ENCODE measurements at places on chromosomes 1 and 21. TPM values are rescaled to one million over a fixed set of nuclear protein-coding genes. Genes with fewer than 3 reads are reported as not detected.

Gene PEAR1
- total RNA-seq, result 17.3 TPM

Gene TP73
- total RNA-seq, result not detected

Gene AMY1B
- not detected for total RNA-seq

Gene AK5
- not detected for total RNA-seq

Gene C1orf94
- total RNA-seq, result not detected

Gene AVPR1B
- total RNA-seq, result 0.47 TPM

DNA sequence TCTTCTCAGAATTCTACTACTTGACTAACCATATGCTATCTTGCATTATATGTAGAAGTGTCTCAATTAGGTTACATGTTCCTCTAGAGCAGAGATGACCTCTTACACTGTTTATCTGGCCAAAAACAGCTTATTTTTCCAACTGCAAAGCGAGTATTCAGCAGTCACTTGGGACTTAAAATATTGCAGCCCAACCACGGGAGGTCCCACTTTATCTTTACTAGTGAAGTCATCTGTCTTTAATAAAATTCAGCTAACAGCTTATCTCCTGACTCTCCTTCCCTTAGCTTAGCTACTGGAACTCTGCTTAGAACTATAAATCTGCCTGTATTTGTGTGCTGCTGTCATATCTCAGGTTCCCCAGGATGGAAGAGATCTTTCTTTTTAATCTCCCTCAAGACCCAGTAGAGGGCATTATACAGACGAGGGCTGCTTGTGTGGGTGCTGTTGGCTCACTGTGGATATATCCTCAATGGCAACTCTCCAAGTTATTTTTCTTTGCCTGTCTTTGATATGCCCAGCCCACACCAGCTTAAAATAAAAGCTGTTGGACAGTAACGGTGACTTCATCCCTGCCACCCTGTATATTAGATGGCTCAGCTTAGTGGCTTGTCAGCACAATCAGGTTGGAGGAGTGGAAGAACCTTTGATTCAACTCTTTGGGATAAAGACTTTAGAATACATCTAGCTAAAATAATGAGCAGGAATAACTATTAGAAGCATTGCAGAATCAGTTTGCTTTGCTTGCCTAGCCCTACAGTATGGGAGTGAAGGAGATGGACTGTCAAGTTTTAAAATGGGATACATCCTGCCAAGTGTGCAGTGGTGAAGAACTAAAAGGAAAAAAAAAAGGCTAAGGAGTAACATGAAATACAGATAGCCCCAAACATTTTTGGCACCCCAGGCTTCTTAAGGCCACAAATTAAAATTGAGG lies 9.6 kb downstream of the ENSA start:
- H3K36me3 ChIP-seq, result peaks cover under 1% of the 10 kb centered on the region
- H3K4me1 ChIP-seq, result peaks cover 47% of the 10 kb centered on the region
- no peak overlapping the region for H3K4me3 ChIP-seq
- peak overlapping the region; percentile 21 for H3K27ac ChIP-seq
- no peak for DNase-seq
- H3K27me3 ChIP-seq, result no peaks in the 10 kb centered on the region

- H3K27me3 ChIP-seq, result no peaks in the 10 kb centered on the region
- DNase-seq, result no peak
- H3K27ac ChIP-seq, result no peak overlapping the region
- no peaks in the 10 kb centered on the region for H3K4me1 ChIP-seq
- no peak overlapping the region for H3K4me3 ChIP-seq
Measured at GRCh38 chr1:30319765-30320580, 403.4 kb downstream of the MATN1 start.

DNA sequence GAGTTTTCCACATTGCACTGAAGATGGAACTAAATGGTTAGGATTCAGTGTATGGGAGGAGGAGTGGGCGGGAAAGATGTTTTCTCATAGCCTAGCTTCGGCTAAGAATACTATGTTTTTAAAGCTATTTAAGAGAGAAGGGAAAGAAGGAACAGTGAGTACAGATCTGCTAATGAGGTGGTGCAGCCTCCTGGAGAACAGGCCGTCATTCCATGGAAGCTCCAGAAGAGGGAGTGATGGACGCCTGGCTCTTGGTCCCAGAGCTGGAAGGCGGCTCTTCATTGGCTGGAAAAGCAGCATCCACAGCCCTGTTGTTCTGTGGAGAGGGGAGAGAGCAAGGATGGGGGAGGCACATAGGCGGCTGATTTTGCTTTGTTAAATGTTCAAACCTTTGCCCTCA lies 6.9 kb downstream of the CAMK1G start:
- DNase-seq, result no peak
- H3K4me1 ChIP-seq, result no peaks in the 10 kb centered on the region
- H3K4me3 ChIP-seq, result no peak overlapping the region

GRCh38 chr1:95140791-95141190 lies 23.6 kb downstream of the TLCD4 start:
- H3K4me1 ChIP-seq, result no peaks in the 10 kb centered on the region
- no peak overlapping the region for H3K4me3 ChIP-seq
- no peak overlapping the region for H3K27ac ChIP-seq
- no peaks in the 10 kb centered on the region for H3K36me3 ChIP-seq
- no peak for DNase-seq

DNA sequence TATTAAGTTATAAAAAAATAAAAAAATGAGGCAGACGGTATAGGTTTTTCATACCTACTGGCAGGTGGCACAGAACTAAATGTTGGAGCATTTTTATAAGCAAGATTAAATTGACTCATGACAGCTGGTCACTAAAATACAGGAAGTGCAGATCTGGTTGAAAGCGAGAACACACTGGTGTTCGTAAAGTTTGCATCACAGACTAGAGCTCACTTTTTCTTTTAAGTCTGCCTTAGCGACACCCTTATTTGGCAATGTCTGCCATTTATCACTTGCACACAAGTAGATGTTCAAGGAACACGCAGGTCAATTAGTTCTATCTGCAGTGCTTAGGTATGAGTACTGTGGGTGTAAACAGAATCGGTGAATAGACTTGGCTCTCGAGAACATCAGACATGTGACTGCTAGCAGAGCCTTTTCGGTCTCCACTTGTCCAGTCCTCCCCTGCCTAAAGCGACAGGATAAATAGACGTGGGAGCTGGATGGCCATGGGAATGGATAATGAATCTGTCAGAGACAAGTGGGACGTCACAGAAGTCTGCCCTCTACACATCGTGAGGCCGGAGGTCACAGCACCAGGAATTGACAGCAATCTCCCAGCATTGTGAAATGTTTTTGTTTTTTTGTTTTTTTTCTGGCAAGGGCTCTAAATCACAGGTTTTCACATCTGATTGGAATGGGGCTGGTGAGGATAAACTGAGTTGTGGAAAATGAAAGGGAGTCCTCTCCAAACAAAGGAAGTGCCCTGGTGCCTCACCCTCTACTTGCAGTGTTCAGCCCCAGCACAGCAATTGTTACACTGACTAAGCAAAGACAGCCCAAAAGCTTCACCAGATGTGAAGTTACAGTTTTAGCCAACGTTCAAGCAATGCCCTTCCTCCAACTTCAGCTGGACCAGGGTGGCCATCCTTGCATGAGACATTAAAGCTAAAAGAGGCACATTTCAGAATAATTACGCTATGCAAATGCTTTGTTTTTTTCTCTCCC lies 248.9 kb downstream of the NTNG1 start:
- no peaks in the 10 kb centered on the region for H3K27me3 ChIP-seq
- H3K4me3 ChIP-seq, result no peak overlapping the region
- no peak for DNase-seq
- H3K27ac ChIP-seq, result no peak overlapping the region

- no peaks in the 10 kb centered on the region for H3K27me3 ChIP-seq
- peak overlapping the region; percentile 96 for H3K4me3 ChIP-seq
- DNase-seq, result no peak
- H3K27ac ChIP-seq, result peak overlapping the region; percentile 94
Measured at GRCh38 chr1:183636334-183636682, 725 bp upstream of the ARPC5 start.

DNA sequence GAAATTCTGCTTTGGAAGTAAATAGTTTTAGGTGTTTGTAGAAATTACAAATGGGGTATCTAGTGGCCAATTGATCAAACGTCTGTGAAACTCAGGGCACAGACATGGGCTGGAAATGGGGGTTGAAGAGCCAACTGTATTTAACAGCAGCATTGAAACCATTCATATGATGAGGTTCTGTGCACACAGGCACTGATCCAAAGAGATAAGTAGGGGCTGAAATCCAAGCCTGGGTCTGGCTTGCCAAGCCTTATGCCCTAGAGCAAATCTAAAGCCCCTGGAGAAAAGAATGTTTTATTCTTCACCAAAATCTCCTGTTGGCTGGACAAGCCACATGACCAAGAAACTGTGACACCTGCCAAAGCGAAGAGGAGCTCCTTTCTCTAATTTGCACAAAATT lies 67.6 kb upstream of the ST6GALNAC5 start:
- H3K4me1 ChIP-seq, result no peaks in the 10 kb centered on the region
- H3K36me3 ChIP-seq, result no peaks in the 10 kb centered on the region
- no peaks in the 10 kb centered on the region for H3K27me3 ChIP-seq

- DNase-seq, result no peak
- H3K27ac ChIP-seq, result no peak overlapping the region
- no peak overlapping the region for H3K4me3 ChIP-seq
- H3K4me1 ChIP-seq, result no peaks in the 10 kb centered on the region
- no peaks in the 10 kb centered on the region for H3K27me3 ChIP-seq
- no peaks in the 10 kb centered on the region for H3K36me3 ChIP-seq
Measured at GRCh38 chr1:245209658-245210435, 55.1 kb downstream of the KIF26B start.

DNA sequence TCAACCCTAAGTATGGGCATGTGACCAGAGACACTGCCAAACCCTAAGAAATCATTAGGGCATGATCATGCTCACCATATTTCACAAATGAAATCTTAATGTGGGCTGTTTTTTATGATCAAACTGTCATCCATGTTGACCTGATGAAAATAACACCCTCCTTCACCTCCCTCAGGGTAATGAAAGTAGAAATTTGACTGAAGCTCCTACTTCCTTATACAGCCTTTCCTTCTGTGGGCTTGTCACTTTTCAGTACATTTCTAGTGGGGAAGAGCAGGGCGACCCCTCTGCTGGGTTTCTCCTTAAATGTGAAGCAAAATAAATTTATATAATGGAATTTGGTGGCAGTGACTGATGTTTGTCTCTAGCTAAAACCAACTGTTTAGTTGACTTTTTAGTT lies 25.9 kb downstream of the IVNS1ABP start:
- H3K4me3 ChIP-seq, result no peak overlapping the region
- H3K27me3 ChIP-seq, result no peaks in the 10 kb centered on the region
- no peak overlapping the region for H3K27ac ChIP-seq

DNA sequence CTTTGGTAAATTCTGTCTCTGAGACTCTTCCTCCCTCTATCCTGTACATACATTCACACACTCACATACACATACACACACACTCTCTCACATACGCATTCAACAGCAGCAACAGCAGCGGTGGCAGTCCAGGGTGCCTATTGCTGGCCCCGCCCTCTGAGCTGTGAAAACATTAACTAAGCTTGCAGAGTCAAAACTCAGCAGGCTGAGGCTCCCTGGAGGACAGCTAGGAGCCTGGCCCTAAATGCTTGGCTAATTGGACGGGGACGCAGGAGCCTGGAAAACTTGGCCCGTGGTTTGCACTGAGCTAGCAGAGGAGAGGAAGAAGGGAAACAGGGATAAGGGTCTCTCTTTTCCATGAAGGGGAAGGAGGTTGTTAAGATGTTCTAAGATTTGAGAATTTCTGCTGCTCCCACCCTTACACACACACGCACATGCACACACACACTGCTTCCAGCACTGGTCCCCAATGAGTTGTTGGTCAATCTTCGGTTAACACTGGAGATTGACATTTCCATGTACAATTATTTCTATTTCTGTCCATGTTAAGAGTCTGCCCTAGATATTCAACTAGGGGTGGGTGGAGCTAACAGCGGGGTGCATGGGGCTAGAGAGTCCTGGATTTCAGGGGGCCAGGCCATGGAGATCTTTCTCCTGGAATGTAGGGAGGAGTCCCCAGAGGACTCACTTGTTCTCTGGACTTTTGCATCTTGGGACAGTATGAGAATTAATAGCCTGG lies 94.2 kb downstream of the PLXNA2 start:
- DNase-seq, result peak; percentile 74
- H3K4me3 ChIP-seq, result no peak overlapping the region
- H3K4me1 ChIP-seq, result peaks cover 3% of the 10 kb centered on the region
- H3K27ac ChIP-seq, result no peak overlapping the region
- H3K36me3 ChIP-seq, result no peaks in the 10 kb centered on the region

DNA sequence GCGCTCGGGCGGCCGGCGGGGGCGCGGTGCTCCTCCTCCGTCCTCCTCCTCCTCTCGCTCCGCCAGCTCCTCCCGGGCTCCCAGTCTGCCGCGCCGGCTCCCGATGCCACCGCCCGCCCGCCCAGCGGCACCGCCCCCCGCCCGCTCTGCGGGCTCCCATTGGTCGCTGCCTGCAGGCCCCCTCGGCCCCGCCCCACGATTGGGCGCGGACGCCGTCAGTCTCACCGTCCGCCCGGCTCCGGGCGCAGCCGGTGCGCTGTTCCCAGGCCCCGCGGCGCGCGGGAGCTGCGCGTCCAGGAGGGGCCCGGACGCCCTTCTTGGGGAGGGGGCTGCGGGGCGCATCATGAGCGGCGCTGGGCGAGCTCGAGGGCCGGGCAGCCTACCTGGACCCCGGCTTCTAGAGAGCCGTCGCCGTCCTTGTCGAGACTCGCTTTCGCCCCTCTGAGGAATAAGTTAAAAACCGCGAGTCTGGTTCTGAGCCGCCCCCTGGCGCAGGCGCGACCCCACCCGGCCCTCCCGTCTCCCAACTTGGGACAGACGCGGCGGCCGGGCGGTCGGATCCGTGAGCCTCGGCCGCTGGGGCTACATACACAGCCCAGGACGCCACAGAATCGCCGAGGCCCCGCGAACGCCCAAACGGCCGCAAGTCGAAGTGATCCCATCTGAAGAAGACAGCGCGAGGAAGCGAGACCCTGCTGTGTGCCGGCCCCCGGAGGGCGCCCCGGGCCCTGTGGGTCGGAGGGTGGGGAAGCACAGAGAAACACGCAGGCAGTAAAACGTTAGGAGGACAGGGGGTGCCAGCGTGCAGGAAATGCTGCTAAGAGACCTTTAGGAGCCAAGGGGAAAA lies at the start of gene SIPA1L2:
TSS of gene SIPA1L2 (minus strand) at position 87 of the 847 bp plus-strand sequence. CDS start 114,794 bp downstream, outside the sequence.
- H3K27me3 ChIP-seq, result no peaks in the 10 kb centered on the region
- H3K4me3 ChIP-seq, result peak within 1 kb of the TSS; percentile 52
- DNase-seq, result peak; percentile 96
- no peaks in the 10 kb centered on the region for H3K4me1 ChIP-seq

GRCh38 chr1:60540141-60540540 lies 466.6 kb upstream of the C1orf87 start:
- no peak overlapping the region for H3K4me3 ChIP-seq
- no peak for DNase-seq
- H3K36me3 ChIP-seq, result no peaks in the 10 kb centered on the region
- H3K4me1 ChIP-seq, result no peaks in the 10 kb centered on the region

All from Peyer's patch (tissue), 4 donors.